ENCODE measurements at places on chromosomes 6 and 20.

- no peak for DNase-seq
Observed at GRCh38 chr6:135325624-135326424, 144.7 kb downstream of the MYB start.

GRCh38 chr6:117795234-117795633, 111.8 kb upstream of the SLC35F1 start:
- no peak for DNase-seq

- no peak for DNase-seq
Observed at GRCh38 chr20:53296025-53296424, 297.6 kb downstream of the ZNF217 start.

- DNase-seq: peak; percentile 34
Observed at GRCh38 chr6:26607434-26608230, 10.9 kb downstream of the ABT1 start.

DNA sequence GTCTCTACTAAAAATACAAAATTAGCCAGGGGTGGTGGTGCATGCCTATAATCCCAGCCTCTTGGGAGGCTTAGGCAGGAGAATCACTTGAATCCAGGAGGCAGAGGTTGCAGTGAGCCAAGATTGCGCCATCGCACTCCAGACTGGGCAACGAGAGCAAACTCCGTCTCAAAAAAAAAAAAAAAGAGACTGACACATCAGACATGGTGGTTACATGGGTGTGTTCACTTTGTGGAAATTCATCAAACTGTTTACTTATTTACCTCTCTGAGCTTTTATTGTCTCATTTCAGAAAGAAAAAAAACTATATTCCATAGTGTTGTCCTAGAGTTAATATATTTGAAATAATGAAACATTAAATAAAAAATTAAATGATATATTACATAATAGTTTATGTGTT, 64.8 kb downstream of the MBOAT1 start:
- no peak for DNase-seq

- DNase-seq: no peak
Observed at GRCh38 chr20:38853759-38854158, 48.3 kb downstream of the PPP1R16B start.

DNA sequence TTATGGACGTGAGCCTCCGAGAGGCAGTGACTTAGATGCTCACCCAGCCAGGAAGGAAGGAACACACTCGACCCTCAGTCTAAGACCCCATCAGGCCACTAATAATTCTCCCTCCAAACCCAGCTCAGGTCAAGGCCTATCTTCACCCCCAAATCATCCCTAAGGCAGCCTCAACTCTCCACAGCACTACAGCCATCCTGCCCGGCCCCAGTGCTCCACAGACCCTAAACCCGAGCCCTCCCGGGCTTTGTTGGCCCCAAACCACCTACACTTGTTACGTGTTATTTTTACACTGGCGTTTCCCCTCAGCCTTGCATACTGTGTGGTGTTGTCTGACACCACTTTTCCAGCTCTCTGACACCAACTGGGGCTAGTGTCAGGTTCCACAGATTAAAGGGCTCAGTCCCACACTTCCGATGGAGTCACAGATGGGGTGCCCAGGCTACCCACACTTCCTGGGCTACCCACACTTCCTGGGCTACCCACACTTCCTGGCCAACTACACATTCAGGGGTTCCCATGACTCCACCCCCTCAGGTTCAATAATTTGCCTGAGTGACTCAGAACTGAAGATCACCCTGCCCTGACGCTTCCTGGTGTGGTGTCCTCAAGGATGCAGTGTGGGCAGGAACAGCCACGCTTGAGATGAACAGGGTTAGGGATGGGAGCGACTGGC, 25.3 kb downstream of the RBCK1 start:
- peak; percentile 54 for DNase-seq

DNA sequence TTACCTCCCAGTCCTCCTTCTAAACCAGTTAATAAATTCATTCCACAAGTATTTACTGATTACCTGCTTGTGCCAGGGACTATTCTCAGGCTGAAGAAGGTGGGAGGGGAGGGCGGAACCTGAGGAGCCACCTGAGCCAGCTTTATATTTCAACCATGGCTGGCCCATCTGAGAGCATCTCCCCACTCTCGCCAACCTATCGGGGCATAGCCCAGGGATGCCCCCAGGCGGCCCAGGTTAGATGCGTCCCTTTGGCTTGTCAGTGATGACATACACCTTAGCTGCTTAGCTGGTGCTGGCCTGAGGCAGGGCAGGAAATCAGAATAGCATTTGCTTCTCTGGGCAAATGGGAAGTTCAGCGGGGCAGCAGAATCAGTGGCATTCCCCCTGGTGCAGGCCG, 4.9 kb upstream of the AAR2 start:
- DNase-seq: no peak
